ENCODE measurements at places on chromosomes 5 and 9.

DNA sequence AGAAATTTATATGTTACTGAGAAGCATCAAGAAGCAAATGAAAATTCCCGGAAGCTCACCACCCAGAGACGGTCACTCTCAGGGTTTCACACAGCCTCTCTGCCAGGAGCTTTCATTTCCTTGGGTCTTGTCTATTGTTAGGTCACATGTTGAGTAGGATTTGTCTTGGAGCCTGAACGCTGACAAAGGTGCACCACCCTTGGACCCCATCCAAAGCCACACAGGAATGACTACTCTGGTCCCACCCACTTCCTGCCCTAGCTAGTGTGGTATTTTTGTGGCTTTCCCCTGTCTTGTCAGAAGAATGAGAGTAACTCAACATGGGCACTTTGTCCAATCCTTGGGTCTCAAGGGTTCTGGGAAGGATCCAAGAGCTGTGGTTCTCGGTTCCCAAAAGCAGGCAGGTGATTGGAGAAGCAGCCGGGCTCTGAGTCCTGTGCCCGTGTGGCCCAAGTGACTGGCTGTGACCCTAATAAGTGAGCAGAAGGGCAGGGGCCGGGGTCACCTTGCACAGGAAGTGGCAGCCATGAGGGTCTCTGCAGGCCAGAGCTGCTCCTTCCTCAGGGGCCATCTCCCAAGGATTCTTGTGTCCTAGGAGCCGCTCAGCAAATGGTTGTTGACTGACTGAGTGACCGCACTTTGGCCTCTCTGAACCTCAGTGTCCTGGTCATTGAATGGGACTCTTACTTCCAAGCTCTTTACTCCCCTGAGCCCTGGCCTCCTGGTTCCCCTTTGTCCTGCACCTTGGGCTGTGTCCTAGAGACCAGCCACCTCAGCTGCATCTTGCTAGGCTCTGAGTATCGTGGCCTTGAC lies 6.9 kb downstream of the FGD3 start:
- peak; percentile 51 for DNase-seq

GRCh38 chr9:127437497-127438264 lies 13.5 kb downstream of the ZNF79 start:
- no peak for DNase-seq

DNA sequence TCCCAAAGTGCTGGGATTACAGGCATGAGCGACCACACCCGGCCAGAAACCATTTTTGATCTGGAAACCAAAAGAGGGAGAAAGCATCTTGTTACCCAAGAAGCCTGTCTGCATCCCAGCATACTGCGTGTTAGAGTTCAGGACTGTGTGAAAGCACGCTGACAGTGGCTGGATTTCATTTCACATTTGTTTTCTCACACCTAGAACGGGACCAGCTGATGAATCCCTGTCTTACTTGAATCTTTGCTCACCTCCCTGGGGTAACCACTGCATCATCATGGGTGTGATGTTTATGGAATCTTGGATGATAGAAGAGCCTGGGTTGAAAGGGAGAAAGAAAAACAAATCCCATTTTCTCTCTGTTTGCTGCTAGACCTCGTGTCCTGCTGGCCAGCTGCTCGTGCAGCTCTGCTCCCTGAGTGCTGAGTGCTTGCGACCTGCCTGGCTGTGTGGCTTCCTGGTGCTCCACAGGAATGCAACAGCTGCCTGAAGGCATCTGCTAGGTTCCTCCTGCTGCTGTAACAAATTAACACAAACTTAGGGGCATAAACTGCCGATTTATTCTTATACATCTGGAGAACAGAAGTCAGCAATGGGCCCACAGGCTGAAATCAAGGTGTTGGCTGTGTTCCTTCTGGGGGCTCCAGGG lies 378.3 kb upstream of the DAP start:
- no peak for DNase-seq

DNA sequence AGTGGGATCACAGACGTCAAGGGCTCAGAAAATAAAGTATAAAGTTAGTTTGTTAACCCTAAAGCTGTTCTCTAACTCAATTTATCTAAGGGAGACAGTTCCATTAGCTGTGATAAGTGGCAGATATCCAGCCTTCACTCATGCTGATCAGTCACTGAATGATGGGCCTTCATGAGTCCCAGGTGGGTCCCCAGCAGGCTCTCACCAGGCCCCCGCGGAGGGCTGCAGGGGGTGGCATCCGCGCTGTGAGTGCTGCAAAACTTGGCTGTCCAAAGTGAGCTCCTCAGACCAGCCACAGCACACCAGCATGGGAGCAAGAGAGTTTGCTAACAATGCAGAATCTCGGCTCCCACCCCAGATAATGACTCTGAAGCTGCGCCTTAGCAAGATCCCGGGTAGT lies 187.2 kb downstream of the GNA14 start:
- no peak for DNase-seq

- no peak for DNase-seq
Observed at GRCh38 chr5:179817470-179817840, 3.2 kb upstream of the SQSTM1 start.

- no peak for DNase-seq
Observed at GRCh38 chr5:178244576-178244975, 12.0 kb upstream of the PHYKPL start.
